ENCODE measurements at places on chromosomes 12 and 14.

GRCh38 chr14:50319721-50320120 lies 7.6 kb downstream of the DMAC2L start:
- H3K4me3 ChIP-seq, result no peak overlapping the region
- peaks cover 2% of the 10 kb centered on the region for H3K4me1 ChIP-seq
- no peaks in the 10 kb centered on the region for H3K27me3 ChIP-seq
- DNase-seq, result no peak

DNA sequence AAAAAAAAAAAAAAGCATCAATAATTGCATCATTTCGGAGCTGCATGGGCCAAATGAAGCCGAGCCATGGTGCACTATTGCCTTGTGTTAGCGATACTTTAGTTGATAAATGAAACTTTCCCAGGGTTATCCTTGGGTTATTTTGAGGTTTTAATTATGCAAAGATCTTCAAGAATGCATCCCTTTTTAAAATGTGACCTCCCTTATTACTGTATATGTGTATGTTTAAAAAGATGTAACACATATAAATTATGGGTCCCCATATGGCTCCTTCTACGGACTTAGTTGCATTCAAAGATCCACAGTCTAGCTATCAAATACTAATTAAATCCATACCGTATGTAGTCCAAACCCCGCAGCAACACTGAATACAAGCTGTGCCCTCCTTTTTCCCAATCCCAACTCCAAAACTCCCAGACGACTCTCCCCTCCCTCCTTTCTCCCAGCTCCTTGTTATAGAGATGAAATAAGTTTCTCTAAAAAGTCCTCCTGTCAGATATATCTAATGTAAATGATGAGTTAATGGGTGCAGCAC lies 129.3 kb upstream of the MAP1LC3B2 start:
- H3K4me1 ChIP-seq, result peaks cover 5% of the 10 kb centered on the region
- no peak for DNase-seq
- H3K36me3 ChIP-seq, result no peaks in the 10 kb centered on the region
- no peak overlapping the region for H3K4me3 ChIP-seq

DNA sequence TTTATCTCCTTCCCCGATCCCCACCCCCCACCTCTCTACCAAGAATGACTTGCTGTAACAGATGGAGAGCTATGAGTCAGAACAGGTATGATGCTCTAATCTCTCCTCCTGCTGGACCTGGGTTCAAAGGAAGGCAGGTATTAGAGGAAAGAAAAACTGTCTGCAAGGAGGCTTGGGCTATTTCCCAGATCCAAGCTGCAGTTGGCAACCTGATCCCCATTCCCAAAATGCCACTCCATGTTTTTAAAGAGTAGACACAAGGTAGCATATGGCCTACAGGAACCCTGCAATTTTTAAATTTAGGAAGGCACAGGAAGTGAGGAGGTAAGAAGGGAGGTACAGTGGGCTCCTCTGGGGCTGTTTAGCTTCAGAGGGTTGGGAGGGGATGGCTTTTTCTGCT lies 33.0 kb downstream of the SRRM4 start:
- H3K4me1 ChIP-seq, result no peaks in the 10 kb centered on the region
- H3K27me3 ChIP-seq, result no peaks in the 10 kb centered on the region
- no peak overlapping the region for H3K27ac ChIP-seq
- no peaks in the 10 kb centered on the region for H3K36me3 ChIP-seq
- H3K4me3 ChIP-seq, result no peak overlapping the region
- DNase-seq, result no peak

DNA sequence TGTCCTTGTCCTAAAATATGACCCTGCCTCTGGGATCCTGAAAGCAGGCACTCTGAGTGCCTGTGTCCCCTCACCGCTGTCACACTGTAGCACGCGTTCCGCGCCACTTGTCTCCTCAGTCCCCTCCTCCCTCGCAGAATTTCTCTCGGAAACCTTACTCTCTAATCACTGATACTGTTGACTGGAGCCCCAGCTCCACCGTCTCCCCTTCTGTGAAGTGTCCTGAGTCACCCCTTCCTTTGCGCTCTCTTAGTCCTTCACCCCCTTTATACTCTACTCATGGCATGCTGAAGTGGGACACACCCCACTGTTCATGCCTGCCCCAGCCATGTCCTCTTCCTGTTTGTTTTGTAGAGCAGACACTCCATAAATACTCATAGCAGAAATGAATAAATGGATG lies 104.7 kb downstream of the ZNF664 start:
- H3K4me3 ChIP-seq, result no peak overlapping the region
- H3K4me1 ChIP-seq, result no peaks in the 10 kb centered on the region
- H3K36me3 ChIP-seq, result no peaks in the 10 kb centered on the region
- peak; percentile 63 for DNase-seq

DNA sequence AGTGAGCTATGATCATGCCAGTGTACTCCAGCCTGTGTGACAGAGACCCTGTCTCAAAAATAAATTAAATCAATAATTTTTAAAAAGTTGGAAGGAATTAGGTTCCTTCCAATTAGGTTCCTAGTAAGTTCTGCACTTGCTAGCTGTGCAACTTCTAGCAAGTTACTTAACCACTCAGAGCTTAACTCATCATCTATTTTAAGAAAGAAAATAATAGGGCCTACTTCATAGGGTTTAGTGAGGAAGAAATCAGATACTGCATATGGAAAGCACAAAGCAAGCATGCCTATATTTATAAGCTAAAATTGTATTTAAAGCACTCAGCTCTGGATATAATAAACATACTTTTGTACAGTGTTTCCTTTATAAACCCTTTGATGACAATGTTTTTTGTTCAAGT lies 10.7 kb downstream of the FOXN3 start:
- H3K27me3 ChIP-seq, result no peaks in the 10 kb centered on the region
- H3K4me1 ChIP-seq, result no peaks in the 10 kb centered on the region
- H3K27ac ChIP-seq, result no peak overlapping the region
- no peak overlapping the region for H3K4me3 ChIP-seq
- H3K36me3 ChIP-seq, result peaks cover 5% of the 10 kb centered on the region

- H3K27ac ChIP-seq, result no peak overlapping the region
- no peak for DNase-seq
- H3K36me3 ChIP-seq, result no peaks in the 10 kb centered on the region
- no peaks in the 10 kb centered on the region for H3K27me3 ChIP-seq
- H3K4me3 ChIP-seq, result no peak overlapping the region
- no peaks in the 10 kb centered on the region for H3K4me1 ChIP-seq
Observed at GRCh38 chr14:63343878-63344277, 25.1 kb upstream of the GPHB5 start.

GRCh38 chr14:51593397-51593796 lies 58.3 kb upstream of the FRMD6 start:
- no peaks in the 10 kb centered on the region for H3K4me1 ChIP-seq
- DNase-seq, result no peak
- no peaks in the 10 kb centered on the region for H3K27me3 ChIP-seq
- no peak overlapping the region for H3K4me3 ChIP-seq
- no peak overlapping the region for H3K27ac ChIP-seq
- no peaks in the 10 kb centered on the region for H3K36me3 ChIP-seq

- H3K4me1 ChIP-seq, result no peaks in the 10 kb centered on the region
- no peak overlapping the region for H3K4me3 ChIP-seq
- H3K36me3 ChIP-seq, result no peaks in the 10 kb centered on the region
- H3K27me3 ChIP-seq, result no peaks in the 10 kb centered on the region
Observed at GRCh38 chr12:94012590-94012989, 135.8 kb upstream of the PLXNC1 start.

DNA sequence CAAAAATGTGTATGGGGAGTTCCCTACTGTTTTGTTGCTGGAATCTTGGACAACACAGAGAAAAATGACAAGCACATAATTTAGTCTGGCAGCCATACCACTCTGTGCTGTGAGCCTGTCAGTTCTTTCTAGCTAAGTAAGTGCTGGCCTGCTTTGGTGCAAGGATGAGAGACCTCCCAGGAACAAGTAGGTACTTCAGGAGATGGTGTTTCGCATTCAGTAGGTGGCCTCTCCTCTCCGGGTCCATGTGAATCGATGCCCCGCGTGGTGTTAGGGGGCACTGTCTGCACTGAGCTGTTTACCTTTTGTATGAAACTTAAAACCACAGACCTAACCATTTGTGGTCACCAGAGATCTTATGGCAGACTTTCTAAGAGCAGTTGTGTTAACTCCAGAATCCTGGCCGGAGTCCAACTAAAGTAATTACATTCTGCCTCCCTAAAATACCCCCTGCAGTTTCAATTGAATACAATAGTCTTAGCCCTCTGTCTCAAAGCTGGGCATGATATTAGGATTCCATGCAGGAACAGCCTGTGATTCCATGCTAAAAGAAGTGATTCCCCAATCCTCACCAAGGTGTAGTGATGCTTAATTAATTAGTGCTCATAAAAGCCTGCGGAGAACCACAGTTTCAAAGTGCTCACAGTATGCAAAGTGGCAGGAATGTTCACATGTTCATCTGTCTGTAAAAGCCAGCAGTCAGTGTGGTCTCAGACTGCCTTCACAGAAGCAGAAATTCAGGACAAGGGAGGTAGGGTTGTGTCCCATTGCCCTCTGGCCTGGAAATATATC lies 64.2 kb downstream of the LLPH start:
- no peaks in the 10 kb centered on the region for H3K36me3 ChIP-seq
- no peaks in the 10 kb centered on the region for H3K4me1 ChIP-seq
- DNase-seq, result peak; percentile 30
- H3K4me3 ChIP-seq, result no peak overlapping the region

- H3K27me3 ChIP-seq, result no peaks in the 10 kb centered on the region
- H3K27ac ChIP-seq, result peak overlapping the region; percentile 44
- no peaks in the 10 kb centered on the region for H3K4me1 ChIP-seq
- DNase-seq, result no peak
Observed at GRCh38 chr12:38903596-38903995, 1.8 kb downstream of the CPNE8 start.

DNA sequence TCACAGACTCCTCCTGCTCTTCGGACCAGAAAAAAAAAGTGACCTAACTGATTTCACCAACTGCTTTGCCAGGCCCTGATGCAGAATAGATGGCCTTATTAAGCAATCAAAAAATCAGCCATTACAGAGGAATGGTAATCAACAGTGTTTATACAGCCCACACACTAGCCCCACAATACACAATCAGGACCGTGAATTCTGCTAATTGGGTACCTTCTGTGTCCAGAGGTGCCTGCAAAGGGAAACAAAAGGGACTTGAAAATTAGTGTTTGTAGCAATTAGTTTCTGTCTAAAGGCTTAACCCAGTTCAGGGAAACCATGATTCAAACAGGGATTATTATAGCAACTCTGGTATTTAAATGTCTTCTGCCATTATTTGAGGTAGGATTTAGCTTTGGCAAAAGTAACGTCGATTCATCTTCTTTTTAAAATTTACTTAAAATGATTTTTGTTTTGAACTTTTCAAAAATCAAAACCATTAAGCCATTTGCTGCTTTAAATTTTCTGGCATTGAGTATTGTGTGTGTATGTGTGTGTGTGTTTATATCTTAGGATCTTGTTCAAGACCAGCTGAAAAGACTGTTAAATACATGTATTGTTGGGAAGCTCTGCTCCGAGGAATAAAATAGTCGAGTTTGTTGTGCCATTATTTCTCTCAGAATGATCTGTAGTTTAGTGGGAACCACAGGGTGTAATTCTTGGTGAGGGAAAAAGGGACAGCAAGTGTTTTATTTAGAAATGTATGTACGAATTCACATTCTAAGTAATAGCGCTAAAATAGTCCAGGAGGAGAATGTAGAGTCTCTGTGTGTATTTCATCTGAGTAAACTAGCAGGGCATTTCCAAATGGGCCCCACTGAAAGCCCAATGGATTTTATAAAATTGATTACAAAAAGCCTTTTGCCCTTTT lies 156.1 kb downstream of the PTCSC3 start:
- H3K4me1 ChIP-seq, result no peaks in the 10 kb centered on the region
- no peaks in the 10 kb centered on the region for H3K27me3 ChIP-seq
- H3K36me3 ChIP-seq, result no peaks in the 10 kb centered on the region
- no peak overlapping the region for H3K27ac ChIP-seq
- no peak overlapping the region for H3K4me3 ChIP-seq
- DNase-seq, result no peak

GRCh38 chr12:19666070-19666469 lies 226.8 kb downstream of the AEBP2 start:
- H3K27ac ChIP-seq, result no peak overlapping the region
- H3K27me3 ChIP-seq, result no peaks in the 10 kb centered on the region
- DNase-seq, result no peak
- no peaks in the 10 kb centered on the region for H3K4me1 ChIP-seq

GRCh38 chr12:68175557-68176061 lies 16.1 kb upstream of the IFNG start:
- H3K27me3 ChIP-seq, result no peaks in the 10 kb centered on the region
- H3K4me3 ChIP-seq, result no peak overlapping the region
- no peaks in the 10 kb centered on the region for H3K4me1 ChIP-seq
- H3K36me3 ChIP-seq, result no peaks in the 10 kb centered on the region
- no peak for DNase-seq
- no peak overlapping the region for H3K27ac ChIP-seq

DNA sequence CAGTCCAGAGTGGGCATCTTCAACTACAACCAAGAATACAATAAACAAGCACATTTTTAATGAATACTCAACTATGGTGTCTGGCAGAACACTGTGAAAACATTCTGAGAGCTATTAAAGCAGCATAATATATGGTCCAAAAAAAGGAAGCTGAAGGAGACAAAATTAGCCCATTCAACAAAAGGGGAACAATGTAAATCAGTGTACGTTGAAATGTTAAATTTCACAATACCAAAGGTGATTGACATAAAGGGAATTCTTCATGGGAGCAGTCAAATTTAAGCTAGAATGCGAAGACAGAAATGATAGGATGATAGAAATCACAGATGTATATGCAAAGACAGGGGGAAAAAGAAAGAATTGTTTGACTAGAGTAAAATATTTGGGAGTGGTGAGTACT lies 41.3 kb upstream of the SYCP3 start:
- H3K27ac ChIP-seq, result no peak overlapping the region
- H3K36me3 ChIP-seq, result no peaks in the 10 kb centered on the region
- no peaks in the 10 kb centered on the region for H3K27me3 ChIP-seq
- no peak for DNase-seq
- no peaks in the 10 kb centered on the region for H3K4me1 ChIP-seq
- no peak overlapping the region for H3K4me3 ChIP-seq

- peaks cover 8% of the 10 kb centered on the region for H3K36me3 ChIP-seq
- no peaks in the 10 kb centered on the region for H3K4me1 ChIP-seq
- no peak for DNase-seq
- no peaks in the 10 kb centered on the region for H3K27me3 ChIP-seq
Observed at GRCh38 chr12:123105211-123105826, 45.6 kb downstream of the PITPNM2 start.

Measured in kidney (tissue), 22 donors.